ENCODE measurements at places on chromosomes 3 and 15. TPM values are rescaled to one million over a fixed set of nuclear protein-coding genes. Genes with fewer than 3 reads are reported as not detected.

CAPN3 gene
- total RNA-seq, result 336 TPM

SH2D7 gene
- total RNA-seq, result not detected

GRCh38 chr3:147518465-147518864, 109.3 kb downstream of the ZIC1 start:
- no peak for DNase-seq

- DNase-seq, result no peak
Observed at GRCh38 chr3:138498991-138499390, 64.6 kb downstream of the ESYT3 start.

MELTF gene
- total RNA-seq, result 6.6 TPM

SI gene
- not detected for total RNA-seq

GRCh38 chr3:122151480-122151879, 32.0 kb upstream of the CASR start:
- no peak for DNase-seq

DNA sequence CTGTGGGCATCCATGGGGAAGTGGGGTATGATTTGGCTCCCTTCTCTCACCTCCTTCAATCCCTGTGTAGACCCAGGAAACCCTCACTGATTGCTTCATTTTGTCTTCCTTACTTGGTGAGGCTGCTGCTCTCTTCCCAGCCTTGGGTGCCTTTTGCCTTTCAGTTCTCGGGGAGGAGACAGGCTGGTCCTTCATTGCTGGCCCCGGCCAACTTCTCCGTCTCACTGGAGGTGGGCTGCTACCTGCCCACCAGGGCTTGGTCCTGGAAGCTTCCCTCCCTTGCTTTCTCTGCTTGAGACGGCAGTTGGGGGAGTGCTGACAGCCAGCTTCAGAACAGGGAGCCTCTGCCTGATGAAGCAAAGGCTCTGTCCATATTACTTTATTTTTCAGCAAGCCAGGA, 4.7 kb downstream of the FOXL2 start:
- DNase-seq, result no peak

GRCh38 chr3:48835650-48836366, 11.9 kb downstream of the PRKAR2A start:
- no peak for DNase-seq

DNA sequence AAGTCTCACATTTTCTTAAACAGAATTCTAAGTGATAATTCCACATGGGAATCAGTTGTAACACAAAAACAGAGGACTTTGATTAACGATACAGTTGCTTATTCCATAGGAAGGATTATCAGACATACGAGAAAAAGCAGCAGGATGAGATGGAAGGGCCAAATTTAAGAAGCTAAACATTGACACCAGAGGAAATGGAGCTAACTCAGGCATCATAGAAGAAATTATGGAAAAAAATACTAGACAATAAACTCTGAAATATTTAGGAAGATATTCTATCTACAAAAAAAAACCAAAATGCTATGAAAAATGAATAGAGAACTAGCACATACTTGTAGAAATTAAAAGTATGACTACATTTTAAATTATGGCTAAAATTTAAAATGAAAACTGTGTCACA, 776.1 kb downstream of the ROBO1 start:
- DNase-seq, result no peak

SERINC4 gene
- total RNA-seq, result 0.10 TPM

GRCh38 chr3:49719214-49719884, at the start of gene AMIGO3:
TSS of gene AMIGO3 (minus strand) at chr3:49719684. CDS start at chr3:49719465, 219 bp downstream.
- DNase-seq, result peak; percentile 96

MEIS2 gene
- 42.1 TPM for total RNA-seq

ASB14 gene
- total RNA-seq, result 3.4 TPM

DNA sequence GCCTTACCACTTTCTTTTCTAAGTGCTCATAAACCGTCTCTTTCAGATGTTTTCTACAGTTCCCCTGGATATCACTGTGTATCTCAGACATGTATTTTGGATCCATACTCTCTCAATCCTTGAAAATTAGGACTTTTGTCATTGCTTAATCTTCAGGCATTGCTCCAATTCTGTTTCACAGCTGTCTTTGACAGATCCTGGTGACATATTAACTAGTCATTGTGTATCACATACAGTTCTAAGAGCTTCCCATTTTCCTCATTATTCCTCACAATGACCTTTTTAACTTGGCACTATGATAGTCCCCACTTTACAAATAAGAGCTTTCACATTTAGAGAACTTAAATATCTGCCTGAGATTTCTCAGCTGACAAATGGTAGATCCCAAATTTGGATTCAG, 151.7 kb downstream of the CLSTN2 start:
- DNase-seq, result no peak

DNA sequence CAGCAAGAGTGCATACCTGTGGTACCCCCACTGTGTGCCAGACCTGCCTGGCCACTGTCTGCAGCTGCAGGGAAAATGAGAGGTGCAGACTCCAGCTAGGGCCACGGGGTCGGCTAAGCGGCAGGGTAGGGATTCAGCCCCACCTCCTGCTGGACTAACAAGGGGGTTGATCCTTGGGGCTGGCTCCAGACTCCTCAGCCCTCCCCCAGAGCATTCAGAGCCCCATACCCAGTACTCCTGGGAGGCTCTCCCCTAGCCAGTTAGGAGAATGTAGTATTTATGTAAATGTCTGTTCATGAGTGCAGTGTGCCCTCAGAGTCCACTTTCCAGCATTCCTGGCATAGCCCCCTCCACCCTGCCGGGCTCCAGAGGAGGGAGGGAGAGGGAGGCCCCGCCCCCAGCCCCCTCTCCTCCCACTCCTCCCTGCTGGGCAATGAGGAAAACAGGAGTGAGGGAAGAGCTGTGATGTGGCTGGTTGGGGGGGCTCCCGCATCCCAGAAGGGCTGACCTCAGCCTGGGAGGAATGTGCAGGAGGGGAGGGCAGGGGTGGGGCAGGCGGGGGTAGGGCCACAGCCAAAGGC, 4.5 kb upstream of the SEMA3B start:
- DNase-seq, result peak; percentile 97

TGM4 gene
- total RNA-seq, result not detected

GRCh38 chr15:44775953-44776352, 39.6 kb downstream of the TRIM69 start:
- peak; percentile 93 for DNase-seq

DNA sequence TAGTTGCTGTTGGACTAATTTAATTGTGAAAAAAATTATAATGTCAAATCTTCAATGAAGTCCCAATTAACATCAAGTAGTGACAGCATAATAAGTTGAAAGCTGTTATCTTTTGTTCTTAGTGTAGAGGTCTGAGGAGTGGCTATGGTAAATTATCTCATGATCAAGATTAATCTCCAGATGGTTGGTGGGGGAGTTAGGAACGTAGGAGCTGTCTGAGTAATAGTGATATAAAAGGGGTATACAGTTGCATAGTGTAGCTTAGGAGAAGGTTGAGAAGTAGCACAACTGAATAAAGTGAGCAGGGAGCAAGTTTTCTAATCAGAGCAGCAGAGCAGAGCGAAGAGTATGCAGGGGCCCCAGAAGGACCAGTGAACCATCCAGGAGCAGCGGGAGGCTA, 19.5 kb downstream of the TMOD2 start:
- no peak for DNase-seq

DNA sequence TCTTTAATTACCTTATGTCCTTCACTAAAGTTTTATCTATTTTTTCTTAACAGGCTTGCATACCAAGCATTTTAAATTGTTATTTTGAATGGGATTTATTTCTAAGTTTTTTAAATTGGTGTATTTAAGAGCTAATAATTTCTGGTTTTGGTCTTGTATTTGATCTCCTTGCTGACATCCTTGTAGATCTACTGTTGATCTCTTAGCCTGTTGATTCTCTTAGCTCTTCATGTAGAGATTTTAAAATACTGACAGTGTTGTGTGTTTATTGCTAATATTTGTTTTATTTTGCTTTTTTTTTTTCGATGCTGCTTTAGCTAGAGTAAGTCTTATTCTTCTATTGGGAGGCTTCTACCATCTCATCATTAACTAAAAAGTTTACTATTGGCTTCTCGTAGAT, 65.5 kb downstream of the PLCL2 start:
- DNase-seq, result no peak

GRCh38 chr3:195609229-195609628, 25.5 kb upstream of the APOD start:
- no peak for DNase-seq

EFCC1 gene
- total RNA-seq, result 1.3 TPM

TERC gene
- total RNA-seq, result 179 TPM

DNA sequence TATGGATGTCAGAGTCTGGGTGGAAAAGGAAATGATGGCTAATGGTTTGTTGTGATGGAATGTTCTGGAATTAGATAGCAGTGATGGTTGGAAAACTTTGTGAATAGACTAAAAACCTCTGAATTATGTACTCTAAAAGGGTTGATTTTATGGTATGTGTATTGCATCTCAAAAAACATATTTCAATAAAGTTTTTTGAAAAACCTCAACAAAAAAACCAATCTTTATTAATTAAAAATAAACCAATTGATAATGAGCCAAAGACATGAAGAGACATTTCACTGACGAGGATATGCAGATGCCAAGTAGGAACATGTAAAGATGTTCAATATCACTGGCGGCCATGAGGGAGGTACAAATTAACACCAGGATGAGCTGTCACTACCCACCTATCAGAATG, 70.0 kb upstream of the STIMATE start:
- DNase-seq, result no peak

DNA sequence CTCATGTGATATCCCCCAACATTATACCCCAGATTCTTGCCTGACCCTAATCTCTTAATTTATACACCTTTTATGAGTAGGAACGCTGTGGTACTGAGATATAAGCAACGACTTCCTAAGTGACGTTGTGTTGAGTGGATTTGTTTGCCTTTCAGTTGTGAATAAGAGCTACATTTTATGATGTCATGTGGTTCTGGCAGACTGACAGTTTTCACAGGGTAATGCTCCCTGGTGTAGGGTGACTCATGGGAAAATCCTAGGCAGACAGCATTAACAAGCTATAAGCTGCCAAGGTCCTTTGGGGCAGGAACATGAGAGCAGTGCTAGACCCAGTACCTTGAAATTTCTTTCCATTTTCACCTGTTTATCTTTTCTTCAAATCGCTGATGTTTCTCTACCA, 11.2 kb downstream of the C3orf52 start:
- DNase-seq, result no peak

- DNase-seq, result peak; percentile 32
Observed at GRCh38 chr3:99645277-99646106, 7.1 kb downstream of the COL8A1 start.

NR1I2 gene
- not detected for total RNA-seq

HDGFL3 gene
- 49.6 TPM for total RNA-seq

DNA sequence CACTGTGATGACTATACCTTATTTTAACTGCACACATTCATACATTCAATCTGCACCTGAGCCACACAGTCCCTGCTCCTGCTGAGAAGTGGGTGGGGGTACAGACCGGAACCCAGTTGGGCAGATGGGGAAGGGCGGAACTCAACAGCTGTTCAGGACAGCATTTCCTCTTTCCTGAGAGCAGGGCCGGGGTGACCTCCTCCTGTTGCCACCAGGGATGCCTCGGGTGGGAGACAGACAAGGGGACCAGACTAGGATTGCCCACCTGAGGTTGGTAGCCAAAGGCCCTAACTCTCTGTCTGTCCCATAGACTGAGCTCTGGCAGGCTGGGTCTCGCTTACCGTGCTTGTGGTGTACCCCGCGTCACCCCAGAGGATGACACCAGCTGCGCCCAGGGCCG, 3.9 kb downstream of the HYAL2 start:
- DNase-seq, result no peak

DNA sequence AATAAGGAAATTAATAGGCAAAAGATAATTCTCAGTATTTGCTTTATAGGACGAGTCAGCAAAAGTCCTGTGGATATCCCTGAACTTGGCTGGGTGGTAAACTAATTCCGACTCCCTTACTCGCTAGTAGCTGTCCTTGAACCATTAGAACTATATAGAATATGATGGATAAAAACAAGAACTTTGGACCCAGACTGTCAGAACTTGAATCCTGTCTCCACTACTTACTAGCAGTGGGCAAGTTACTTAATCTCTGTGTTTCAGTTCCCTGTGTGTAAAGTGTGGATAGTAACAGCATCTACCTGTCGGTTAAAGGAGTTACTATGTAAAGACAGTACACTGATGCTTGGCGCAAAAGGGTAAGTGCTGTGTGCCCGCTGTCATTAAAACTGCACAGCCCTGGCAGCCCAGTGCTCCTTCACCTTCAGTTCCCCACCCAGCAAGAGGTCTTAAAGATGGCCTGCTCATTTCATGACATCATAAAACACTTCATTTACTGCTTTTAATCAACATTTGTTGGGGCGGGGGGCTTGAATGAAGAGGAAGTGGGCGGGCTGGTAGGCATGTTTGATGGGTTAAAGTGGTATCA, 7.3 kb downstream of the TPM1 start:
- no peak for DNase-seq

- DNase-seq, result no peak
Observed at GRCh38 chr3:150094150-150094933, 123.6 kb upstream of the PFN2 start.

GRCh38 chr3:13878281-13879101, 1.4 kb downstream of the WNT7A start:
- DNase-seq, result no peak

Measured in tongue (tissue), 3 donors.